ENCODE measurements at places on chromosomes 2 and 18.

GRCh38 chr2:182911813-182912517 lies 45.5 kb upstream of the FRZB start:
- no peak for DNase-seq

GRCh38 chr2:48677450-48677849 lies 59.8 kb downstream of the GTF2A1L start:
- DNase-seq: no peak

GRCh38 chr2:68206793-68207192 lies 45.5 kb downstream of the PPP3R1 start:
- DNase-seq: no peak

DNA sequence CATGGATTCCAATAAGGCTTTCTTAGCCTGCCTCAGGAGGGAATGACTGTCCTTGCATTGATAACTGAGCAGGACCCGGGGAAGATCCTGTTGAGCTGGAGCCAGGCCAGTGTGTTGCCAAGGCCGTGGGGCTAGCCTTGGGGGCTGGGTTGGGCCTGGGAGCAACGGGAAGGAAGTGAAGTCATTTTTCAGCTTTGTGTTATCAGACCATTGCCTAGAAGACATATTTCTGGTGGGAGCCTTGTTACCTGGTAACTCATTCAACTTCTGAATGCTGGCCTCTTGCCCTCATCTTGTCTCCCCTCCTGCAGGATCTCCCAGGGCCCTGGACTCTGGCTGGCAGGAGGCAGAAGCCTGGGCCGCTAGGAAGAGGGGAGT lies 92.7 kb upstream of the MGAT5 start:
- DNase-seq: no peak

GRCh38 chr2:157197848-157198247 lies 59.7 kb upstream of the GALNT5 start:
- no peak for DNase-seq

GRCh38 chr2:10279946-10280463 lies 22.7 kb upstream of the HPCAL1 start:
- no peak for DNase-seq

- DNase-seq: no peak
Measured at GRCh38 chr2:60154142-60154541, 399.3 kb downstream of the BCL11A start.

DNA sequence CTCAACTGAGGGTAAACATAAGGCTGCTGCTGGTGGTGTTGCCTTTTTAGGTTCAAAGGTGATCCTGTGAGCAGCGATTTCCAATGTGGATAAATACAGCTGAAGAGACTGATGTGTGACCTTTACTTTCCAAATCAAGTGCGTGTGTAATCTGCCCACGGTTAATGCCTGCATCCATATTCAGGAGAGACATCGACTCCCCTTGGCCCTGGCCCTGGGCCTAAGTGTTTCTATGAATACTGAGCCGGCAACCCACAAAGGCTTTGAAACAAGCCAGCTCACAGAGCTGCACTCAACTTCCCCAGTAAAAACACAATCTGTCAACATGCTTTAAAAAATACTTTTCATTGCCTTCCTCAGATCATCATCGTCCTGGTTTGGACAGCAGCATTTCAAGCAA lies 1026.6 kb downstream of the TMEM182 start:
- DNase-seq: no peak

GRCh38 chr18:31607384-31607783 lies 15.7 kb downstream of the TTR start:
- DNase-seq: no peak

All from activated T-cell treated with anti-CD3 and anti-CD28 coated beads, Interleukin-2, amount 50 U/mL, for 72 hours (primary cell).